Bone marrow (tissue), 2 donors: ENCODE measurements at places on chromosomes 13 and 19.

DNA sequence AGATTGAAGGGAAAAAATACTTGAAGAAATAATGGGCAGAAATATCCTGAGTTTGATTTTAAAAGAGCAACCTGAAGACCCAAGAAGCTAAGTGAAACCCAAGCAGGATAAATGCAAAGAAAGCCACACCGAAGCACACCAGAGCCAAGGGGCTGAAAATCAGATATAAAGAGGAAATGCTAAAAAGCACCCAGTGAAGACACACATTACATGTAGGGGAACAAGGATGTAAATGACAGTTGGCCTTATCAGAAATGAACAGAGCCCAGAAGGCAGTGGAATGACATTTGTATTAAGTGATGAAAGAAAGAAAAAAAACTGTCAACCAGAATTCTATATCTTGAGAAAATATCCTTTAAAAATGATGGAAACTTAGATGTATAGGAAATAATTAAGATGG lies 139.1 kb downstream of the SLC7A1 start:
- no peak for DNase-seq

DNA sequence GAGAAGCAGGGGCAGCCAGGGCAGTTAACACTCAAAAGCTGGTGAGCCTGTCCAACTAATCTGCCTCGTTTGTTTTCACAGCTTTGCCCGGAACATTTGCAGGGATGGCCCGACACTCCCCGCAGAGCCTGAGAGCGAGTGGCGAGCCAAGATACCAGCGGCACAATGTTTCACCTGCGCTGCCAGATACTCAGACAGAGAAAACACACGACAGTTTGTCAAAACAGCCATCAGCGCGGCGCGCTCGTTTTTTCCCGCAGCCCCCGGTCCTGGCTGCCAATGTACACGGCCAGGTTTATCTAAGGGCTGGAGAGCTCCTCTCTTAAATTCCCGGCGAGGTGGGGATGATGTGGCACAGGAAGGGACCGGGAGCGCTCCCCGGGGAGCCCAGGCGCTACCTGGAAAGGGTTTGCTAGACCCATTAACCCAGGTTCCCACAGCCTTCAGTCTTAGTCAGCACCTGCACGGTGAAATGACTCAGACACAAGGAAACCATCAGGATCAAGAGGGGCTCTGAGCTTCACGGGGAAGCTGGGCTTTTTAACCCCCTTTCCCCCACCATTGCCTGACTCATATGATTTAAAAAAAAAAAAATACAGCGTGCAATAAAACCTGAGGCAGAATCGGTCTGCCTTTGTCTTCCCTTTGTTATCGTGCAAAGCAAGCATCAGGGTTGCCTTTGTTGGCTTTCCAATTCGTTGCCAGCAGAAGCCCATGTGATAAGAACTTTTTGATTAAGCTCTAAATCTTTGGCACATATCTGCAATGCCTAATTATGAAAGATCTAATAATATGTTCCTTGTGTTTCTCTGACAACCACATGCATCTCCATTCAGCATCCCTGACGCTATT lies 186.2 kb downstream of the EFNB2 start:
- no peak for DNase-seq

GRCh38 chr19:13744174-13744573 lies 20.1 kb upstream of the MRI1 start:
- no peak for DNase-seq

GRCh38 chr19:30419568-30420180 lies 47.5 kb downstream of the ZNF536 start:
- no peak for DNase-seq

DNA sequence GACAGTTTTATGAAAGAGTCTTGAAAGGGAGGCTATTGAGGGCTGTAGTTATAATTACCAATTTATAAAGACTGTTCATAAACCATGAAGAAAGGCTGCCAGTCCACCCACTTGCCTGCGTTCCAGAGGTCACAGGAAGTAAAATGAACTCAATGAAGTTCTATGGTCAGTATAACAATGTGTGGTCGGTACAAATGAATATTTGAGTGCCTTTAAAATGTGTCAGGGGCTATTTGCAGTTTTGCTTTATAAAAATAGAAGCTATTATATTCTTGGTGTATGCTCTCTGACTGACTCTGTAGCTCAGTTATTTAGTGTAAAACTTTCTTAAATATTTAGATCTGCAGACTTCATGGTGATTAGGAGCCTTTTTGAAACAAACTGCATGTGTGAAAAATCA lies 47.0 kb downstream of the ESD start:
- DNase-seq = no peak

- no peak for DNase-seq
These were observed 94.5 kb upstream of the MRI1 start for GRCh38 chr19:13669780-13670355.

DNA sequence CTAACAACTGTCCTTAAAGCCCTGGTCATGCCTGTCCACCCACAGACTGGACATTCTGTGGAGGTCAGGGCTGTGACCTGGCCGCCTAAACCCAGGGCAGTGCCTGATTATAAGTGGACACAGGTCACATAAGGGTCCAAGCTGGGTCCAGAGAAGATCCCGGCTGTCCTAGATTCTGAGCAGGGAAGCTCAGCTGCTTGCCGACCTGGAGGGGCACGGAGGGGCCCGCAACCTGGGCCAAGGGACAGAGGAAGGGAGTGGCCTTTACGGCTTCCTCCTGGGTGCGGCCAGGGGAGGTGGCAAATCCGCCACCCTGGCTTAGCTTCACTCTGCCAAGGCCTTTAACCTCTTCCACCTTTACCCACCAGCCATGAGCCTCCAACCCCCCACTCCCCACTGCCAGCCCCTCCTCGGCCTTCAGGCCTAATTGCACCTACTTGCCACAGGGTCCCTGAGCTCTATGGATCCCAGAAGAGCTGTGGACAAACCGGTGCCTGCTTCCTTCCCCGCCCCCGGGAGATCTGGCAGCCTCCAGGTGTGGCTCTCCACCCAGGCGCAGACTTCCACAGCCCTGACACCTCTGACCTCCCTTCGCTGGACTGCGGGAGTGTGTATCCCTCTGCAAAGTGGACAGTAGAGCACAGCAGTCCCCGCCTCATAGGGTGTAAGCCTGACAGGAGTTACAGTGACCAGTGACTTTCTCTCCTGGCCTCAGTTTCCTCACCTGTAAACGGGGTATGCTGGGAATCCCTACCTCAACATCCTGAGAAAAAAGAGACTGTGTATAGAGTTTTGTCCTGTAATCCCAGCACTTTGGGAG lies 1.7 kb downstream of the CD320 start:
- no peak for DNase-seq
